ENCODE measurements at places on chromosomes 2 and 18.

- no peak for DNase-seq
These were observed 163.8 kb downstream of the RBM43 start for GRCh38 chr2:151097895-151098294.

- DNase-seq = no peak
These were observed 248.7 kb downstream of the MEIS1 start for GRCh38 chr2:66683599-66683998.

DNA sequence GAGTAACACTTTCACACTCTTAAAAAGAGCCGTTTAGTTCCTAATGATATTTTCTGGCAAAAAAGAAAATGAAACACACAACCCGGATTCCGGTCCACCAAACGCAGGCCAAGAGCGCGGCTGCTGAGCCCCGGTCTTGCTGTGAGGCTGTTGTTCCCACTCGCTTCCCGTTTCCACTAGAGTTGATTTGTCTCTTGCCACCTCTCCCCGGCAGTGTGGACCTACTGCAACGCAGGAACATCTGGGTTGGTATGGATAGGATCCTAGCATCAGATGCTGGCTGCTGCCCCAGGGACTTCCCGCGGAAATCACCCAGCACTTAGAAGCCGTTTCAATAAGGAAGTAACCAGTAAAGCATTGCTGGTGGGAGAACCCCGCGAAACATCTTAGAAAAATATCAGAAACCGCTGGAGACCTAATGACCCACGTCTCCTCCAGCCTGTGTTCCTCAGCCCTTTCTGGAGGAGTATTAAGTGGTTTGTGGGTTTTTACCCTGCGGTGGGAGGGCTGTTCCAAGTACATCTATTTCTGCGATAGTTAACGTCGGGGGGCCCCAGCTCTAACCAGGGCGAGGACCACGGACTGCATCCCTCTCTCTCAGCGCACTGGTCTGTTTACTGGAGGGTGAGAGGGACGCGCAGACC lies 939 bp downstream of the DOCK10 start:
- DNase-seq = peak; percentile 65

GRCh38 chr2:7117076-7117475 lies 199.9 kb downstream of the RNF144A start:
- no peak for DNase-seq

DNA sequence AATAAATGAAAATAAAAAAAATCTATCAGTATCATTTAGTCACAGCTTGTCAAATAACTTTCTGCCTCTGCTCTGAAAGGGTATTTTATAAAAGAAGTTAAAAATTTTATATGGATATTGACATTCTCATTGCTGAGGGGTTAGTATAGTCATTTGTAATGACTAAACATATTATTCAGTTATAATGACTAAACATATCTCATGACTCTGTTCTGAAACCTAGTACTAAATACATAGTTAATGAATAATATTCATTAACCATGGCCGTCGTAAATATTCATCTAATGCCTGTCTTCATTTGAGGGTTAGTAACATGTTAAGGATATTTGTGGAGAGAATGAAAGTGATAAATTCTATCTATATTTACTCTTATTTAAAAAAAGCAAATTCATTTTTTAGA lies 69.1 kb upstream of the MAP4K3 start:
- no peak for DNase-seq

DNA sequence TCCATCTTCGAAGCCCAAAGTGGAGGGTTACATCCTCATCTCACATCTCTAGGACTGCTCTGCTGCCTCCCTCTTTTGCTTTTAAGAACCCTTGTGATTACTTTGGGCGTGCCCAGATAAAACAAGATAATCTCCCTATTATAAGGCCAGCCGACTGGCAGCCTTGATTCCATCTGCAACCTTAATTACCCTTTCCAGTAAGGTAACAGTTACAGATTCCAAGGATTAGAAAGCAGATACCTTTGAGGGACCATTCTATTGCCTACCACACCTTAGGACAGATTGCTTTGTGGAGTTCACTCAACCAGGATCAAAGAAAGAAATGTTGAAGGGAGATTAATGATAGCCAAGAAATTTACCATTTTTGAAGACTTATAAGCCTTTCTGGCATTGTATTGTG lies 250.8 kb upstream of the ACVR2A start:
- DNase-seq = no peak

GRCh38 chr18:9634856-9635255 lies 20.5 kb upstream of the PPP4R1 start:
- DNase-seq = no peak

DNA sequence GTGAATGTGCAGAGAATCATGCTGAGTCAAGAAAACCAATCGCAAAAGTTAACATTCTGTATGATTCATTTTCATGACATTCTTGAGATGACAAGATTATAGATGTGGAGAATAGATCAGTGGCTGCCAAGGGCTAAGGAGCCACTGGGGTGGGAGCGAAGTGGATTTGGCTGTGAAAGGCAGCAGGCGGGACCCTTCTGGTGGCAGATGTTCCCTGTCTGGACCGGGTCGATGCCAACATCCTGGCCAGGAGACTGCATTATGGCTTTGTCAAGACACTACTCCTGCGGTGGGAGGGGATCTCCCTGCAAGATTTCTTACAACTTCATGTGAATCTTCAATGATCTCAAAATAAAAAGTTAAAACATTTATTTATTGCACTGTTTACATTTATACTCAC lies 427.9 kb downstream of the GALR1 start:
- no peak for DNase-seq

- DNase-seq = peak; percentile 44
These were observed 3.8 kb downstream of the ONECUT2 start for GRCh38 chr18:57438743-57439608.

- no peak for DNase-seq
These were observed 182.0 kb downstream of the SH3BP4 start for GRCh38 chr2:235133837-235134236.

DNA sequence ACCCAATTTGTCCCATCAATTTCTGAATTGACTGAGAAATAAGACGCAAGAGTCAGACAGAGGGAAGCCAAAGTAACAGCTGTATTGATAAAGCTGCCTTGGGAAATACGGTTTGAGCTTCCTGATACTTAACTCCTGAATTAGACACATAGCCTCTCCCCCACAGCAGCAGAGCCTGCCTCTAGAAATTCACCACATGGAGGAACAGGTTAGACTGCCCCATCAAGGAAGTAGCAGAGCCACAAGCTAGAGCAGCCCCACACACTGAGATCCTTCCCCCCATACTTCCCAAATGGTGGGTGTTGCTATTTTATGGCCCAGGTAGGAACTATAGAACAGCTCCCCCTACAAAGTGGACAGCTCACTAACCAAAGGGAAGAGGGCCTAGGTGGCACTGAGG lies 220.0 kb downstream of the SMAD2 start:
- no peak for DNase-seq

DNA sequence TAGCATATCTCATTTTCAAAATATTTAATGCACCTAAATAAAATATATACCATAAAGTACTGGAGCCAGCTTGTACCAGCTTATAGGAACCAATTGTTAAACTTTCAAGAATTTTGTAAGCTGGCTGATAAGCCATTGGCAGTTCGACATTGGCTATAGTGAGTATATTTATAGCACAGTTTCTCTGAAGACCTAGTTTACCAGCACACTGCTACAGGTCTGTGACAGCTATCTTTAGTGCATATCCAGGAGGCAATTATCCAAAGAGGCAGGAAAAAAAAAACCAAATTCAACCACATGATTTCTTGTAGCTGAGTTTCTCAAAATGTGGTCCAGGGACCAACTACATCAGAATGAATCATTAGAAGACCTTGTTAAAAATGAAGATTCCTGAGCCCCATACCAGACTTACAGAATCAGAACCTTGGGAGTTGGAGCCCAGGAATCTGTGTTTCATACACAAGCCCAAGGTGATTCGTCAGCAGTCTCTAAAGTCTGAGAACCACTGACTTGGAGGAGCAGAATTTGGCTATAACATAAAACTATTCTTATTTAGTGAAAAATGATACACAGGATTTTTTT lies 279.0 kb upstream of the NRP2 start:
- no peak for DNase-seq

- DNase-seq = no peak
These were observed 27.8 kb upstream of the SERTAD2 start for GRCh38 chr2:64681479-64681967.

DNA sequence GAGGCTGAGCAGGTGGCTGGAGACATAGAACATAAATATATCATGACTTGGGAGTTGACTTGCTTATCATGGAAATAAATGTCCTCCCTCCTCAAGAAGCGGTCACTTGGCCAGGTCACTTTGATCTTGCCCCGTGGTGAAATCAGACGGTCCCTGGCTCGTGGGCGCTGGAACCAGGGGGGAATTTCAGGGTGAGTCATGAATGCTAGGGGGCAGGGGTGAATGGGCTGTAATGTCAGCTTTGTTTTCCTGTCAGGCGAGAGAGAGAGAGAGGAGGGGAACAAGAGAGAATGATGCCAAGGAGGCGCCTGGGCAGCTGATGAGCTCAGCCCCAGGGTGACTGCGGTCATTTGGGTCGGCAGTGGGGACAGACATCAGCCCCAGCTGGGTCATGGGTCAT lies 47.7 kb downstream of the RRM2 start:
- no peak for DNase-seq
